ENCODE measurements at places on chromosomes 12 and 14.

DNA sequence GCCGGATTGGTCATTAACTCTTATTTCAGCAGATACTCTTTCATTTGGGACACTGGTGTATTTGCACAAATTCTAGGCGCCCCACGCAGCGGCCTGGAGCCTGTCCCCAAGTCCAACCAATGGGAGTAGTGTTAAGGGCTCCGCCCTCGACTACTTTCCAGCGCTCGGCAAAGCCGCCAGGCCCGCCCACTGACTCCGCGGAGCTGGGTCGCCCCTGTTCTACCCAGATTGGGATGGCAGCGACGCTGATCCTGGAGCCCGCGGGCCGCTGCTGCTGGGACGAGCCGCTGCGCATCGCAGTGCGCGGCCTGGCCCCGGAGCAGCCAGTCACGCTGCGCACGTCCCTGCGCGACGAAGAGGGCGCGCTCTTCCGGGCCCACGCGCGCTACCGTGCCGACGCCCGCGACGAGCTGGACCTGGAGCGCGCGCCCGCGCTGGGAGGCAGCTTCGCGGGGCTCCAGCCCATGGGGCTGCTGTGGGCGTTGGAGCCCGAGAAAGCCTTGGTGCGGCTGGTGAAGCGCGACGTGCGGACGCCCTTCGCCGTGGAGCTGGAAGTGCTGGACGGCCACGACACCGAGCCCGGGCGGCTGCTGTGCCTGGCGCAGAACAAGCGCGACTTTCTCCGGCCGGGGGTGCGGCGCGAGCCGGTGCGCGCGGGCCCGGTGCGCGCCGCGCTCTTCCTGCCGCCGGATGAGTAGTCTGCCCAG, at the start of gene ACOT6:
TSS of gene ACOT6 (plus strand) at position 179 of the 707 bp plus-strand sequence. CDS start at position 234, 55 bp downstream.
- DNase-seq: no peak

DNA sequence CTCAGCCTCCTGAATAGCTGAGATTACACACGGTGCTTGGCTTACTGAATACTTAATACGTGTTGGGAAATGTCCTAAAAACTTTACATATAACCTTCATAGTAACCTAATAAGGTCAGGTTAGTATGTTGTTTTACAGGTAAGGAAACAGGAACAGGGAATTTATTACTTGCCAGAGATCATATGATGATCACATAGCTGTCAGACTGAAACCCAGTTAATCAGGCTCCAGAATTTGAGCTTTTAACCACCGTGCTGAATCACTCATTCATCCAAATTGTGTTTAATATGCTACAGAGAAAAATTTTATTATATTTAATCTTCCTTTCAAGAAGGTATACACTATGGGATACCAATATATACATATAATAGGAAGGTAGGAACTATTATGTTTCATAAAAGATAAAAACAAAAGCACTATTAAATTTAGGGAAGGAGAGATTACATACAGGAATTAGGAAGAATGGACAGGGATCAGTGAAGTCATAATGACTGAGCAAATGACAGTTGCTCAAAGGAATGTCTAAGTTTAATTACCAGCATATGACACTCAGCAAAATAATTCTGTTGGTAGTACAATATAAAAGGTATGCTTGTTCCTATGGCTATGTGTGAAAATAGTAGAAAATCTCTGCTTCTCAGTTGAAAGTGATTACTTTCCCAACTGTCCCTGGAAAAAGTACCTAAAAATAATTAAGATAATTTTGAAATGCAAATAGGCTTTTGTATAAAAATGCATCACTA, 59.3 kb downstream of the HEATR5A start:
- no peak for DNase-seq

DNA sequence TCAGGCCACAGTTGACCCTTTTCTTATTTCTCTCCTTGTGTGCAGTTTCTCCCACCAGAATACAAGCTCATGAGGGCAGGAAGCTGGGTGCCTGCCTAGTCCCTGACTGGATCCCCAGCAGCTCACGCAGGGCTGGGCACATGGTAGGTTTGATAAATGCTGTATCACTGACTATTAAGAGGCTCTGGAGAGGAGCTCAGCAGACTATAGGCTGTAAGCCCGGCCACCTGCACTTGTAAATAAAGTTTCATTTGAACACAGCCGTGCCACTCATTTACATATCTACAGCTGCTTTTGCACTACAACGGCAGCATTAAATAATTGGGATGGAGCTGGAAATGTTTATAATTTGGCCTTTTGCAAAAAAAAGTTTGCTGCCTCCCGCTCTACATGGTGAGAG, 32.0 kb downstream of the CHGA start:
- DNase-seq: no peak

DNA sequence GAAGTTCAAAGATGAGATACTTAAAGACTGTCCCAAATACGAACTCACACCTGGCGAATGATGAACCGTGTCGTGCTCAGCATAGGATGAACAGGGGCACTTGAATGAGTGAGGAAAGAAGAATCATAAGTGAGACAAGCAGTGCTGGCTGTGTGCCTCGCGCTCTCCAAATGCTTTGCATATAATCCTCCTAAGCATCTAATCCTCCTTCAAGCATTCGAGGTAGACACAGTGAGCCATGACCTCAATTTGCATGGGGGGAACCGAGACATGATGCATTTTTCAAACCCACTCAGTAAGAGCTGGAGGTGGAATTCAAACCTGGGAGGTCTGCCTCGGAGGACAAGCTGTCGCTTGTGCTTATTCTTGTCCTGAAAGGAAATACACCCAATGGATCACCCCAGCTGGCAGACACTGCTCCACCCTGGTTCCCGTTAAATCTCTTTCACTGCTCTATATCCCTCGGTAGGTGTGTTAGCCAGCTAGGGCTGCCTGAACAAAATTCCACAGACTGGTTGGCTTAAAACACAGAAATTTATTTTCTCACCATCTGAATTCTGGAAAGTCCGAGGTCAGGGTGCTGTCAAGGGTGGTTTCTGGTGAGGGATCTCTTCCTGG, 274.0 kb downstream of the SLC15A4 start:
- no peak for DNase-seq

DNA sequence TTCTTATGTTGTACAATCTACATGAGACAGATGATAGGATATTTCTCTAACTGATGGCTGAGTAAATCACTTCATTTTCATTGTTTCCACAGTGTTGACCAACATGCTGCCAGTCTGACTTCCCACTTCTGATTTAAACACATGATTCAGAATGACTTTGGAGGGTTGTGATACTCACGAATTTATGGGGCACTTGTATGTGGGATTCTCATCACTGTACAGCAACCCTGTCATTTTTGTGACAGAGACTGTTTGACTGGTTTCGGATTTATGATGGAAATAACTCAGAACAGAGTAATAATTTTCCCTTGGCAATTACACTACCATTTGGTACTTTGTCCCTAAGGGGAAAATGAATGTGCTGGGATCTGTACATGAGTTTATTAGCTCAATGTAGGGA, 333.8 kb downstream of the TRHDE start:
- DNase-seq: no peak

DNA sequence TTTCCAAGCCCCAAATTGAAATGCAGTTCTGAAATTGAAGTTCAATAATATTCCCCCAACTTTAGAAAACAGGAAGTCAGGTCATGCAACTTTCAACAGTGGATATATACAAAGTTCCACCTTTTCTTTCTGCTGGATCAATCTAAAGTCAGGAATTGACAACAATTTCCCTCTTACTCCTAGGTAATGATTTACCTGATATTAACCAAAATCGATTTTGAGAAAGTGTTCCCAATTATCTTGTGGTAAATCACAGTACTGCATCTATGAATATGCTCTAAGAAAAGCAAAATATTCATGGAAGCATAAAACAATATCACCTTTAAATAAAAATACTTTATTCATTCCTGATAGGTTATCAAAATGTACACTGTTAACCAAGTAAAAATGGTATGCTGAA, 28.4 kb downstream of the BDKRB1 start:
- DNase-seq: no peak

- no peak for DNase-seq
Observed at GRCh38 chr14:83379436-83379835, 1845.8 kb upstream of the SEL1L start.

- DNase-seq: no peak
Observed at GRCh38 chr12:27332407-27332713, 276 bp upstream of the BMAL2 start.

DNA sequence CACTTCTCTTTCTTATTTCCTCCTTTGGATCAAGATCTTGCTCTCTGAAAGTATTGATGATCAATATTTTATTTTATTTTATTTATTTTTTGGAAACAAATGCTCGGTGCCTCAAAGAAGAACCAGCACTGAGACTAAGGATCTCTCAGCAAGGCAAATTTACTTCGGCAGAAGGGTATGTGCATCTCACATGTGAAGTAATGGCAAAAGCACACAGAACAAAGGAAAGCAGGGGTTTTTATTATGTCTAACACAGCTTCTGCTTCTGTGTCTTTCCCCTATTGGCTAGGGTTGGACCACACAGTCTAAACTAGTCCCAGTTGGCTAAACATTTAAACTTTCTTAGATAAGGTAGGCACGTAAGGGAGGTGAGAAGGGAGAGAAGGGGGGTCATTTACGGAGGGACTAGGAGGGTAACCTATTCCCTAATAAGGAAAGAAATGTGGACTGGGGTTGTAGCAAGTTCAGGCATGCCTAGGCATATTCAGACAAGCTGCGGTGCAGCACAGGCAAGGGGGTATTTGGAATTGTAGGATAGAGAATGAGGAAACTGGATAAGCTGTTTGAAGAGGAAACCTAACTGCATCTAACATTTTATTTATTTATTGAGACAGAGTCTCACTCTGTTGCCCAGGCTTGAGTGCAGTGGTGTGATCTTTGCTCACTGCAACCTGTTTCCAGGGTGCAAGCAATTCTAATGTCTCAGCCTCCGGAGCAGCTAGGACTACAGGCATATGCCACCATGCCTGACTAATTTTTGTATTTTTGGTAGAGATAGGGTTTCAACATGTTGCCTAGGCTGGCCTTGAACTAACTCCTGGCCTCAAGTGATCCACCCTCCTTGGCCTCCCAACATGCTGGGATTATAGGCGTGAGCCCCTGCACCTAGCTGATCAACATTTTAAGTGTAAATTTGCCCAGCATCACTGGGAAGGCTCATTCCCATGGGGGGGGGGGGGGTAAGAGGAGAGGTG, 90.0 kb upstream of the EIF5 start:
- DNase-seq: no peak

DNA sequence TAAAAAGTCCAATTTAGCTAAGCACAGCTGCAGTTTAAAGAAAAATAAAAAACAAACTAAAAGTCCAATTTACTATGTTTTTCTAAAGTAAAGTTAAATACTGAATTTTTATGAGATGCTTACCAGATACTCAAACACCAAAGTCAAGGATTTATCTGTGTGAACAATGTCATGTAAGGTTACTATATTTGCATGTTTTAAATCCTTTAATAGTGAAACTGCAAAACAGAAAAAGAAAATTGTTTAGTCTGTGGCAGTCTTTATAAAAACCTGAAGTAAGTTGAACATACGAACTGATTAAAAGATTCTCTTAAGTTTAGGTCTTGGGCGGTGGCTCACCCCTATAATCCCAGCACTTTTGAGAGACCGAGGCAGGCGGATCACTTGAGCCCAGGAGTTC, 102.7 kb downstream of the CDK17 start:
- DNase-seq: no peak

GRCh38 chr12:95815632-95816212, 25.2 kb upstream of the NTN4 start:
- no peak for DNase-seq

GRCh38 chr14:87233266-87233665, 759.7 kb downstream of the GALC start:
- DNase-seq: no peak
